ENCODE measurements at places on chromosomes 1 and 21.
A peak's percentile ranks its signal among the peaks of the same experiment; 100 is the strongest.

DNA sequence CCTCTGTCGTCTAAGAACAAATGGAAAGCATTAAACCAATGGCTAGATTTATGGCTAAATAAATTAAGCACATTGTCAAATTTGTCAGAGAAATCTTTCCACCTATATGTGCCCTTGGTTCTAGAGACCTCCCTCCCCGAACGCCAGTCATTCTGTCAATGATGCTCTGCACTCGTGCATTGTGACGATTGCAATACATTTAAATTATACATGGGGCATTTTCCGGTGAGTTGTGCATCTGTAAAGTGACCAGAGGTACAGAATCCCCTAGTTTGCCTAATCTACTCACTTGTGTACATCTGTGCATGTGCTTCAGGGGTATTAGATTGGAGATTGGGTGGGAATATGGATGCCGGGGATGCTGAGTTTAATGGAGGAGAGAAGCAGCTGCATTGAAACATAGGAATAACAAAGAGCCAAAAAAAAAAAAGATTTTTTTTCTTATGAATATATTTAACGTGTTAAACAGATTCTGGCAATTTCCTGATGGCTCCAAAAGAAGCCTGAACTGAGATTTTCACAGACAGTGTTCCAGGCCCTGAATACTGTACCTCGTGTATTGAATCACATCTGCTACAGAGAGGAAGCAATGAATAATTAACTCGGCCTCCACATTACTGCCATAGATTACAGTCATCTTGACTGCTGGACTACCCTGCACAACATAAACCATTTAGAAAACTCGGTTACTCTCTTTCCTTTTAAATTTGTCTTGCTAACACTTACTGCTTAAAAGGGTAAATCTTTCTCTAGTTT, 149.0 kb upstream of the C1orf87 start:
- no peak for DNase-seq

GRCh38 chr21:35120631-35121180, 71.6 kb upstream of the RUNX1 start:
- no peak for DNase-seq

DNA sequence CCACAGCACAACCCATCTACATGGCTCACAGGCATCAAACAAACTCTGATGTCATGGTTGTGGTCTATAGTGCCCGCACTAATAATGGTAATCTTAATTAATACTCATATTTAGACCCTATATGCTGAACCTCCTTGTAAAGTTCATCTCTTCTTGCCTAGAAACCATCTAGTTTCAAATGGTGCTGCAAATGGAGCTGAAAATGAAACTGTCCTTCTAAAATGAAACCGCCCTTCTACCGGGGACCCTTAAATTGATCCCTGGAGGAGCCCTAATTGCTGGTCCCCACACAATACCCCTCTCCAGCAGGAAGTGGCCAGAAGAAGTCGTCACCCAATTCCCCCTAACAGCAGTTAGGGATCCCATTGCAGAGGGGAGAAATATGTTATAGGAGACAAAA, 612.6 kb downstream of the MRPL39 start:
- DNase-seq: no peak

DNA sequence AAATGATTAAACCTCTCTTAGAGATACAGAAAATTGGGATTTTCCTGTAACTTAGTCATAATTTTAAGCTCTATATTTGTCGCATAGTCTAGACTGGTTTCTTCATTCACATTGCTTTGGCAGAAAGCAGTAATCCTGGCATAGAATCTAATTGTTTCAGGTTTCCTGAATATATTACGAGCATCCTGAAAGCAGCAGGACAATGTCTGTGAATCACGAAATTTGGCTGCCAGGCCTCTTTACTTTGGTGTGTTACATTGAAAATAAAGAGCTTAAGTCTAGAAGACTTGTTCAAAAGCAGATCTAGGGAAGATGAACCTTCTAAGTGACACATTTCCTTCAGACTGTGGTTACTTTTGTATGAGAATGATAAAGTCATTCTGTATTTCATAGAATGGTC, 72.2 kb downstream of the TDRD5 start:
- no peak for DNase-seq

- no peak for DNase-seq
Measured at GRCh38 chr1:39901464-39901713, 328 bp downstream of the MYCL start.

GRCh38 chr1:24929398-24930259, 447 bp downstream of the RUNX3 start:
- DNase-seq: peak; percentile 42

DNA sequence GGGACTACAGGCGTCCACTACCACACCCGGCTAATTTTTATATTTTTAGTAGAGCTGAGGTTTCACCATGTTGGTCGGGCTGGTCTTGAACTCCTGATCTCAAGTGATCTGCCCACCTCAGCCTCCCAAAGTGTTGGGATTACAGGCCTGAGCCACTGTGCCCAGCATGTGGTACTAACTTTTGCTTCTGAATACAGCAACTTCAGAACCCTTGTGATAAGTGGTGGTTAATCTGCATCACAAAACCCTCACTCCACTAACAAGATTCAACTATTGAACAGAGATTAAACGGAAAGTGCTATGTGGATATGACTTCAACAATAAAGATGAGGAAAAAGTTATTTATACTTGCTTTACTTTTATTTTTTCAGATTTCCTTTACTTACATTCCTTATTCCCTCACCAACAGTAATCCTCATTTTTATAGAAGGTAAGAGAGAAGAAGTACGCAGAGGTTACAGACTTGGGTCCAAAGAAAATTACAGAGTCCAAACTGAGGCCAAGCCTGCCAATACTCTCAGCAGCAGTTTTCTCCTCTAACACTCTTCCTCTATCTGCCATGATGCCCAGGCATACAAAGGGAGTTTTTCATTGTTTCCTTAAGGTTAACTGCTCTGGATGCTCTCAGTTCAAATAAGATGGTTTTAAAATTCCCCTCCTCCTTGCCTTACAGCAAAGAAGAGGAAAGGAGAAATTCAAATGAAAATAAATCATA, 44.3 kb downstream of the SLC16A1 start:
- DNase-seq: no peak

DNA sequence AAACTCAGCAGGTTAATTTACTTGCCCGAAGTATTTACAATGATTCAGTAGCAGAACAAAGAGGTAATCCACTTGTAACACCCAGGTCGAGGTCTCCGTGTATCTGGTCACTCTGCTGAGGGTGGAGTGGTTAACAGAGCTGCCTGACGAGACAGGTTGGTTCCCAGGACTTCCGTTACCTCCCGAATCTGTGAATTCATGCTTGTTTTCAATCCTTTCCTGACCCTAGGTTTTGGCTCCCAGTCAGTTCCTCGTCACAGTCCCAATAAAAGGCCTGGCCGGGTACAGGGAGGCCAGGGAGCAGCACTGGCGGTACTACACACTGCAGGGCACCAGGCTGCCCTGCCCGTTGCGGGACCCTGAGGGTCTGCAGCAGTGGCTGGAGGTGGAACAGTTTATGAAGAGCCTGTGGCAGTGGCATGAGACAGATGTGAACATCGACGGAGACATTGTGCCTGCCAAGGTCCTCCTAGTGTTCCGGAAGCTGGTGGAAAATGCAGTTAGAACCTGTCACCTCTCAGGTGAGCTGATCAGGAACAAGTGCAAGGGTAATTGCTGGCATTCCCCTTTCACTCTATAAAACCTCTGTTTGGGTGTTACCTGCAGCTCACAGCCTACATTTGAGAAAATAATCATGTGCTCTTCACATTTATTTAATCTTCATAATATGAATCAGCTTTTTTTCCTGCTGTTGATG, 12.8 kb downstream of the MAB21L3 start:
- DNase-seq: no peak

- DNase-seq: no peak
Measured at GRCh38 chr1:64171246-64171645, 32.2 kb upstream of the UBE2U start.

- no peak for DNase-seq
Measured at GRCh38 chr1:3956527-3957170, 56.6 kb upstream of the C1orf174 start.

GRCh38 chr1:167499106-167499505, 19.2 kb downstream of the CD247 start:
- DNase-seq: no peak

GRCh38 chr1:64940025-64940424, 26.3 kb downstream of the JAK1 start:
- DNase-seq: no peak

DNA sequence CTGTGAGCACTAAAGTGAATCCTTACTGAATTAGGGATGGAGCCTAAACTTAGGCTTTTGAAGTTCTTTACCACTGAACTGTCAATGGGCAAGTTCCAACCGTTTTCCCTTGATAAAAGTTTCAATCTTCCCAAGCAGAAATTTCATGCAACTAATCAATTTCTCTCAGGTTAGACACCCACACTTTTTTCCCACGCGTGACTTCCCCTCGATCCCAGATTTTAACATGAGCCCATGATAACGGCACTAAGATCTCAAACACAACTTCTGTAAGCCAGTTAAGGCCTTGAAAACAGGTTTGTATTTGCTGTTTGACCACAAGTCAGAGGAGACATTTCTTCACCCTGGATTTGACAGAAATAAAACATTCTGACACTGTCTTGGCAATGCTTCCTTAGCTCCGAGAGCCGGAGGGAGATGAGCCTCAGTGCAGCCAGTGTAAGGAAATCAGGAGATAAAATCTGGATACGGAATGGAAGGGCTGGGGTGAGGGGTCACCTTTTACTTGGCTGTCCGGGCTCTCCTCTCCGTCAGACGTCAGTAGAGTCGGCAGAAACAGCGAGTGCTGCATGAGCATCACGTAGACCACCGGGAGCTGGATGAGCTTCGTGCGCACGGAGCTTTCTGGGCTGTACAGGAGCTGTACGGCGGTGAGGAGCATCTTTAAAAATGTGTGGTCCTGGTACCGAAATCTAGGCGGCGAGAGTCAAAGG, 39.7 kb downstream of the MRAP start:
- no peak for DNase-seq

- DNase-seq: peak; percentile 51
Measured at GRCh38 chr1:3858231-3858981, 1.1 kb downstream of the DFFB start.

- DNase-seq: peak; percentile 53
Measured at GRCh38 chr1:208137193-208137592, 107.0 kb downstream of the PLXNA2 start.

DNA sequence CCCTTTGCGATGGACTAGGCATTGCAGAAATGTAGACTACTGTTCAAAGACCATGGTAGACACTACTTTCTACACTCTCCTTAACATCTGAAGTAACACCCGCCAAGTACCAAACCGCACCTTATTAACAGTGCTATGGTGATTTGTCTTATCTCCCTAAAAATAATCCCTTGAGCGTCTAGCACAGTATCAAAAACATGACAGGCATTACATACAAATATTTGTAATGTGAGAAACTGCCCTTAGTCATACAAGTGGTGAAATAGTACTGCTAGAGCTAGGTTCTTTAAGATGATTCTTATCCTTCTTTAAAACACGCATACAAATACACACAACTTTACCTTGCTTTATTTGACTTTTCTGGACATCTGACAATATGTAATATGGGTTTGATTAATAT, 27.2 kb downstream of the PUM1 start:
- DNase-seq: peak; percentile 35

DNA sequence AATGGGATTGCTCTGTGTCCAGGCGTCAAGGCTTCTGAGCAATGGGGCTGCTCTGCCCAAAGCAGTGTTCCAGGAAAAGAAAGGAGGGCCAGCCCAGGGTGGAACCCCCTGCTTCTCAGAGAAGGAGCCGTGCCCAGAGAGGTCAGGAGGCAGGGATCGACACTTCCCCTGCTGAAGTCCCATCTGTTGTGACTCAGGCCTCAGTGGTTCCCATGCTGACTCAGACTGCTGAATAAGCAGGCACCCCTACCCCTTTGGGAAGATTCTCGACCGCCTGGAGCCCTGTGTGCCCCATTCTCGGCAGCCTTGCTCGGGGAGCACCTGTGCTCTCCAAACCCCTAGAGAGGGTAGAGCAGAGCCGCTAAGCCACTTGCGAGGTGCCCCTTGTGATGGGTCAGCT, 23.9 kb downstream of the PKP1 start:
- no peak for DNase-seq

- no peak for DNase-seq
Measured at GRCh38 chr1:9391620-9392019, 98.9 kb downstream of the SPSB1 start.

DNA sequence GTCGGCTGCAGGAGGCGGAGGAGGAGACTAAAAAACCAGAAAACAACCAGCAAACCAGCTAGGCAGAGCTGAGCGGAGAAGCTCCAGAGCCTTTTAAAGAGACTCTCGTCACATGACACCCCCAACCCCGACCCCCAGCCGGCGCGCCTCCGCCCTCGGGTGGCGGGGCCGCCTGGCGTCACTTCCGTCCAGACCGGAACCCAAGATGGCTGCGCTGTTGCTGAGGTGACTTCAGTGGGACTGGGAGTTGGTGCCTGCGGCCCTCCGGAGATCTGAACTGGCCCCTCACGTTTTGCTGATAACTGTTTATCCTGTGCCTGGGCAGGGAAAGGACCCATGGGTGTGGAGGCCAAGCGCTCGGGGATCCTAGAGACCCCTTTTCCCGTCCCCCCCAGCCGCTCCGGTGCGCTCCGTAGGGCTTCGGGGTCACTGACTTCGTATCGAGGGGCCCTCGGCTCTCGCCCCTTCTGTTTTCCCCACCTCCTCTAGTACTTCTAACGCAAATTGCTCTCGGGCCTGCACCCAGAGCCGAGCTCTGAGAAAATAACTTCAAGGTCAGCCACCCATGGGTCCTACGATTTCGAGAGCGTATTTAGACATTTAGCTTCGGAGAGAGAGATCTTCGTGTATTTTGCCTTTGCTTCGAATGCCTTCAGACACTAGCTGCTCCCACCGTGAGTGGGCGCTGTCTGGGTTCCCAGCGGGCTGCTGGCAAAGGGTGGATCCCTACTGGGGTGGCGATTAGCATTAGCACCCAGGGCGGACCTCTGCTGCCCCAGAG, at the start of gene SDHC:
Gene SDHC (plus strand): TSS at position 181 of the 781 bp plus-strand sequence. CDS start 25 bp downstream, at position 206.
- peak; percentile 90 for DNase-seq

DNA sequence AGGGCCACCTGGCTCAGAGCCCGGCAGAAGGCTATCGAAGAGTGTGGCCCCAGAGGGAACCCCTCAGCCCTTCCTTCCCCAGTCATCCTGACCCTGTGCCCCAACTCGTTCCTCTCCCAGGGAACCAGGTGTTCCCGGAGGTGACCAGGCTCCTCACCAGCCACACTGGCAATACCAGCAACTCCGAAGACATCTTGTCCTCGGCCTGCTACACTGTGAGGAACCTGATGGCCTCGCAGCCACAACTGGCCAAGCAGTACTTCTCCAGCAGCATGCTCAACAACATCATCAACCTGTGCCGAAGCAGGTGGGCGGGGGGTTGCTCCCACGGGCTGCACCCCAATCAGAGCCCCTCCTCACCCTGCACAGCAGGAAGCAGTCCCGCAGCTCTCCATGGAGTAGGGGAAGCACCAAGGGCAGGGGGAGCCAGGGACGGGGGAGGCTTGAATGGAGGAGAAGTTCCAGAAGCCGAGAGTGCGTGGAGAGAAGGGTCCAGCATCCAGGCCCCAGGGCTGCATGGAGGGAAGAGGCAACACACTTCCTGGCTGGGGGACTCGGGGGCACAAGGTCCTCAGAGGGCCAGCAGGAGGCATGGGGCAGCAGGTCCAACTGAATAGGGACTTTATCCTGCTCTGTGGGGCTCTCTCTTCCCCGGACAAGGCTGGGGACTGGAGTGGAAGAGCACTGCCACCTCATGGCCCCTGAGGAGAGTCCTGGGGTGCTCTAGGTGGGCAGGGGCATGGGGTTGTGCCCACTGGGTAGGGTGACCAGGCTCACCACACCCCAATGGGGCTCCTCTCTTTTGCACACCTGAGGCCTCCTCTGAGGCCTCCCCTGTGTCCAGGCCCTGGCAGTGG, 41.7 kb downstream of the PKP1 start:
- DNase-seq: no peak

Measured in fibroblast of skin of scalp (primary cell).